BE2C (cell line): ENCODE measurements at places on chromosomes 16 and 17.

DNA sequence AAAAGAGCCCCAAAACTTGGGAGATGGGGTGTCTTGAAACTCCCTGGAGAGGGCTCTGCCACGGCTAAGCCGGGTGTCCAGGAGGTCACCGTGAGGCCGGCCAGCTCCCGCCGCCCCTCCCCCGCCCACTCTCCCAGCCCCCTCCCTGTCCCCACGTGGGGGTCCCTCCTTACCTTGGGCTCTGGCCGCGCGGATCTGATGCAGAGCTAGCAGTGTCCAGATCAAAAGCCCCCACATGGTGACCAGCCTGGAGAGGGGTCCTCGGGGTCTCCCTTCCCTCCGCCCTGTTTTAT, 447 bp downstream of the SDK2 start:
- DNase-seq, result no peak

GRCh38 chr17:68228817-68229570, 18.8 kb upstream of the AMZ2 start:
- DNase-seq, result no peak

- DNase-seq, result no peak
Measured at GRCh38 chr17:27453471-27453870, 2.8 kb upstream of the KSR1 start.

DNA sequence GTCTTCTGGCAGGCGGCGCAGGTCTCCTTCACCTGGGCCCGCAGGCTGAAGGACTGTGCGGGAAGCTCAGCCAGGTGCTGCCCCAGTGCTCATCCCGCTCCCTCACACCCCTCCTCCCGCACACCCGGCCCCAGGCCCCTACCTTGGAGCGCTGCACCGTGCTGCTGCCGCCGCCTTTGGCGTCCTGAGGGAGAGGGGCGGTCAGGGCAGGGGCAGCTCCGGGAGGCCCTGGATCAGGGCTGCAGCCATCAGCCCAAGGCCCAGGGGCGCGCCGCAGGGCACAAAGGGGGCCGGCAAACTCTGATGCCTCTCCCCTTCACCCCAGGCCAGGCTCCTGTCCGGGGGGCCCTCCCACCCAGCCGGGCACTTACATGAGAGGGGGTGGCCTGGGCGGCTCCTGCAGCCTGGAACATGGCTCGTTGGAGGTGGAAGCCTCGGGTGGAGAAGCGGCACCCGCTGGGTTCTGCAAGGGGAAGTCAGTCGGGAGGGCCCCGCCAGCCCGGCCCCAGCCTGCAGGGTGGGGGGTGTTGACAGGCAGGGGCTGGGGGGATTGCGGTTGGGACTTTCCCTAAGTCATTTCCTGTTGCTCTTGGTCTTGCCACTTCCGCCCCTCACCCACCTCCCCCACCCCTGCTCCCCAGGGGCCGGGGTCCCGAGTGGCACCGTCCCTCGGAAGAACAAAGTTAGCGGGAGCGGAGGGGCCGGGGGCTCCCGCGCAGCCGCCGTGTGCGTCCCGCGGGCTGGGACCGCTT, 863 bp downstream of the LIMD2 start:
- peak; percentile 55 for DNase-seq

GRCh38 chr16:89612415-89613166, 851 bp upstream of the DPEP1 start:
- no peak for DNase-seq

DNA sequence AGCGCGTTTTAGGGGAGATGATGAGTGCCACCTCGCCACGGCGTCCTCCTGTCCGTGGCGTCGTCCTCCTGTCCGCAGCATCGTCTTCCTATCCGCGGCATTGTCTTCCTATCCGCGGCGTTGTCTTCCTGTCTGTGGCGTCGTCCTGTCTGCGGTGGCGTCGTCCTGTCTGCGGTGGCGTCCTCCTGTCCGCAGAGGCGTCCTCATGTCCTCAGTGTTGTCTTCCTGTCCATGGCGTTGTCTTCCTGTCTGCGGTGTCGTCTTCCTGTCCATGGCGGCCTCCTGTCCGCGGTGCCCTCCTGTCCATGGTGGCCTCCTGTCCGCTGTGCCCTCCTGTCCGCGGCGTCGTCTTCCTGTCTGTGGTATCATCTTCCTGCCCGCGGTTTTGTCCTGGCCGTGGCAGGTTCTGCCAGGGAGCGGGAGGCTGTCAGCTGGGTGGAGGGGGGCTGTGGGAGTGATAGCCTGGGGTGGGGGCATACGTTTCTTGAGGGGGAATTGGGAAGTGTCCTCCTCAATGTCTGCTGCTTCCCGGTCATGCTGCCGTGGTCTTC, 30.9 kb downstream of the TBCD start:
- DNase-seq, result no peak

DNA sequence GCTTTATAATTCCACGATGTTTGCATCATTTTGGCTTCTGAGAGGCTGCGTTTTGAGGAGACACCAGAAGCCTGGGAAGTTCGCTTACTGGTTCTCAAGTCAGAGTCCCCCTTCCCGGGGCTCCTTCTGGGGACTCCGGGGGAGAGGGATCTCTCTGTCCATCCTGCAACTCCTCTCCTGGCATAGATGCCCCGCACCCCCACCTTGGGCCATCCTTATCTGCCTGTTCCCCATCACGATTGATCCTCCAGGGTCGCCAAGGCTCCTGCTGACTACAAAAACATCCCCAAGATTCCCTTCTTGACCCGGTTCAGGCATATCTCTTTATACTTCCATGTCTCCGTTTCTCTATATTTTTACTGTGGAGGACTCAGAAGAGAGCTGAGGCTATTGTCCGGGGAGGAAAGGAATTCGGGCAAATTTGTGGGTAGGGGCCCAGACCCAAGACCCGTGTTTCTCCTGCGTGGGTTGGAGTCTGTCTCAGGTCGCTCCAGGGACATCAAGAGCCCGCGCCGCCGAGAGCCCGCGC, 18.4 kb upstream of the HOXB13 start:
- DNase-seq, result no peak

DNA sequence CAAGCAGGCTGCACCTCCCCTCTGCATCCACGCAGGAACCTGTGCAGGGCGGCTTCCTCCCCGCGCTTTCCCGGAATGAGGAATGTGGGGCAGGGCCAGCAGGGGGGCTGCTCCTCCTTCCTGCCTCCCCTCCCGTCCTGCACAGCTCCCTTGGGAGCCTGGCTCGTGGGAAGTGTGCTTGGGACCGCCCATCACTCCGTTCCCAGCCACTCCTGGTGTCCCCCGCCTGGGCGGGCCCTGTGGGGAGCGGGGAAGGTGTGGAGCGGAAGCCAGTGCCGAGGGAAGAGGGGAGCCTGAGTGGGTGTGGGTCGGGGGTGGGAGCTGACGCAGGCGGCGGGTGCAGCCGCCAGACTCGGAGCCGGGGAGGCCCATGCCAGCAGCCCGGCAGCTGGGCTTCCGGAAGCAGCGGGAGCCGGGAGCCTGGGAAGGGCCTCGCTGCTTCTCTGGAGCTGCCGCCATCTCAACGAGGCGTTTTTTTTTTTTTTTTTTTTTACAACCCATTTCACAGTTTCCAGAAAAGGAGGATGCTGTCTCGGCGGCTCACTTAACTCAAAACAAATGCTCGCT, 24.1 kb downstream of the BAHCC1 start:
- DNase-seq, result peak; percentile 95

- DNase-seq, result no peak
Measured at GRCh38 chr16:59634951-59635350, 900.8 kb upstream of the GOT2 start.

DNA sequence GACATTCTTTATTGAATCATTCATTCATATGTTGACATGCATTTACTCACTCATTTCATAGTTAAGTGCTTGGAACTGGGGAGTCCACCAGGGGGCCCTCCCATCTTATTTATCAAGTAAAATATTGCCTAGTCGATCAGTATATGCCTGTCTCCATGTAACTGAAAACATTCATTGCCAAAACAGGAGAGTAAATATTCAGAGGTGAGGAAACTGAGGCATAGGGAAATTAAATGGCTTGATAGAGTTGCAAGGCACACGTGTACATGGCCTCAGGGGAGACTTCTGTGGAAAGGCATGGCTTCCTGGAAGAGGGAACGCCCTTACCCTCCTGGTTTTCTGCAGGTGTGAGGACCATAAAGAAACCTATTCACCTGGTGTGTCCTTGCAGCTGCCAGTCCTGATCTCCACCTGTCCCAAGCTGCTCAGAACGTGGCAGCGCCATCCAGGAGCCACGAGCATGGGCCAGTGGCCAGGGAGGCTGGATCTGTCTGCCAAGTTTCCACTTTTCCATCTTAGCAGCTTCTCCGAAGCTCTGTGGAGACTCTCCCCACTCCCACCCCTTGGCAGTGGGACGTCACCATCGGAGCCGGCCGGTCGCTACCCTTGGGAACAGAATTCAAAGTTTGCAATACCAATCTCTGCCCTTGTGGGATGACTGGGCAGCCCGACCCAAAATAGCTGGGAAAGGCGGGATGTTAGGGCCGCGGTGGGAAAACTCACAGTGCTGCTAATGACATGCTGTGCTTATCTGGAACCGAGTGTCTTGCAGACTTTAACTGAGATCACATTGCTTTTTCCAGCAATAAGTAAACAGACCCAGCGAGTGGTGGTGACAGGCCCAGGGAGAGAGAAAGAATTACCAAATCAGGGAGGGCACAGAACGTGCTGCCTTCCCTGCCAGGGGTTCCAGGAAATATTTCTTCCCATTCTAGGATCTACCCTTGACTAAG, 4.1 kb upstream of the C1QTNF1 start:
- peak; percentile 76 for DNase-seq

DNA sequence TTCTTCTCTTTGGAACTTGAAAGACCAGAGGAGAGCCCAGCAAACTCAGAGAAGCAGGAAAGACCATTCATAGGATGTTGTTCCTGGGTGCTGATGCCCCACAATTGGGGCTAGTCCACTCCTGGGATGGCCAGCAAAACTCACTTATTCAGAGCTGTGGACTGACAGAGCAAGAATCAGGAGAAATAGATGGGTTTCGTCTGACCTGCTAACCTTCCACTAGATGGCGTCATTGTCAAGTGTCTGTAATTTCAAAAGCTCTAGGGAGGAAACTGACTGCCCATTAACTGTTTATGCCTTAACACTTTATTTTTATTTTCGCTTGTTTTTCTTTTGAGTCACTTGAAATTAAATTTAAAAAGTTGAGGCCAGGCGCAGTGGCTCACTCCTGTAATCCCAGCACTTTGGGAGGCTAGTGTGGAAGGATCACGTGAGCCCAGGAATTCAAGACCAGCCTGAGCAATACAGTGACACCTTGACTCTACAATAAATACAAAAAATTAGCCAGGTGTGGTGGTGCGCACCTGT, 28.7 kb upstream of the MILR1 start:
- peak; percentile 32 for DNase-seq

DNA sequence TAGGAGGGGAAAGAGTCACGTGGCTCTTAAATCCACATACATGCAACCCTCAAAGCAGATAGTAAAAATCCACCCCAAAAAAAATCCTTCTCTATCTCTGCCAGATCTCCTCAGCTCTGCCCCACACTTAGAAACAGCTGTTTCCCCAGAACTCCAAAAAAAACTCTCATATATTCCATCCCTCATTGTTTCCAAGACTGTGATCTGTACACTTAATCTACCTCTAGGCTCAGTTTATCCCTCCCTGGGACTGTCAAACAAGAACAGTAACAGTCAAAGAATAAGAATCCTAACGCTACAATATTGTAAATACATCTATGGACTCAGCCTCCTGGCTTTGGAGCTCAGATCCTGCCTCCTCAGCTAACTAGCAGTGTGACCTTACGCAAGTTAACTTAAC, 11.6 kb downstream of the CUEDC1 start:
- DNase-seq, result no peak

DNA sequence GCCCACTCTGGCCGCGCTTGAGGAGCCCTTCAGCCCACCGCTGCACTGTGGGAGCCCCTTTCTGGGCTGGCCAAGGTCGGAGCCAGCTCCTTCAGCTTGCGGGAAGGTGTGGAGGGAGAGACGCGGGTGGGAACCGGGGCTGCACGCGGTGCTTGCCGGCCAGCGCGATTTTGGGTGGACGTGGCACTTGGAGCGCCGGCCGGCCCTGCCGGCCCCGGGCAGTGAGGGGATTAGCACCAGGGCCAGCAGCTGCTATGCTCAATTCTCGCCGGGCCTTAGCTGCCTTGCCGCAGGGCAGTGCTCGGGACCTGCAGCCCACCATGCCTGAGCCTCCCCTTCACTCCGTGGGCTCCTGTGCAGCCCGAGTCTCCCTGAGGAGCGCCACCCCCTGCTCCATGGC, 9.9 kb upstream of the ATP1B2 start:
- DNase-seq, result no peak

- DNase-seq, result peak; percentile 68
Measured at GRCh38 chr16:89924297-89924924, 1.3 kb downstream of the TUBB3 start.

DNA sequence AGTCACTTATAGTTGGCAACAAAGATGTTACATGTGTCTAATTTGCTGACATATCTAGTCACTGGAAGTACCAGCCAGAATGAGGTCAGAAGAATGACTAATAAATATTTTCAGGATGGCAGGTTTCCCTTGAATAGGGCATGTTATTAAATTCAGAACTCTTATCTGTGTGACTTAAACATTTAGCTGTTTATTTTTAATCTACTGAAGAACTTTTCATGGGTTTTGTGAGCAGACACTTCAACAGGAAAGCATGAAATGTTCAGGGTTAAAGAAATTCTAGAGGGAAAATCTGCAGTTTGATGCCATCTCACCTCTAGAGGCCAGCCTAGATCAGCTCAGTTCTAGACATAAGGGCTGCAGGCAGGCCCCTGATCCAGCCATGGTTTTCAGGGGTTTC, 13.2 kb downstream of the JPT2 start:
- DNase-seq, result no peak

DNA sequence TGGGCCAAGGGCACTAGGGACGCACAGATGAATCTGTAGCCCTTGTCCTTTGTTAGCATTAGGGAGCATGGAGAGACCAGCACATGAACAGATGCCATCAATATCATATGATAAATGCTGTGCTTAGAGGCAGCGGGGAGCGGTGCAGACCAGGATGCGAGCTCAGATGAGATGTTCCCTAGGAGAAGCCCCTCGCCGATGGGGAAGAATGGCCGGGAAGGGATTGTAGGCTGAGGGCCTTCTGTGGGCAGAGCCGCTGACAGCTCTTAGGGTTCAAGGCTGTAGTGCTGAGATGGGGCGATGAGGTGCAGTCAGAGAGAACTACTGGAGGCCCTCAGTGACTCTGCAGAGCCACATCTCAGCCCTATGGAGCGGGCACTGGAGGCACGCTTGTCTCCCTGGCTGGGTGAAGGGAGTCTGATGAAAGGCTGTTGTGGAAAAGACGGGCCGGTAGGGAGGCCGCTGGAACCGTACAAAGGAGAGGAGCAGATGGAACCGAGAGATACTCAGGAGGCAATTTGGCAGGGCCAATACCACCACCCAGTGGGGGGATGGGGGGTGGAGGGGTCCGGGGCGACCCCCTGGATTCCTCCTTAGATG, 66.3 kb upstream of the ENDOV start:
- DNase-seq, result no peak

- DNase-seq, result no peak
Measured at GRCh38 chr16:29920288-29921033, 5.6 kb downstream of the KCTD13 start.

- no peak for DNase-seq
Measured at GRCh38 chr16:28846933-28847273, 755 bp upstream of the TUFM start.

DNA sequence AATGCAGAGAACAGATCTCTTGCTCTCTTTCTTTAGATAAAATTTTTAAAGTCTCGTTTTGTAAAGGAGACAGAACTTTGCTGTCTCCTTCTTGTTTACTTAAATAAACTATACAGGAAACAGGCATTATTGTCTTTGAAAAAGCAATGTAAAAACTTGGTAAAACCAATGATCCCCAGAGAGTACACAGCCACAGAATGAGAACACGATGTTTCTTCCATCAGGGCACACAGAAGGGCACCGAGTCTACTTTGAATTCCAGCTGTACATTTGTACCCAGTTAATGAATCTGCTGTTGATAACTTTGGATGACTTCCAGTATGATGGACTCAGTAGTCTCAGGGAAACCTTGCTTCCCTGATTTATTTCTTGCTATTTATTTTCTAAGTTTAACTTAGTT, 8.1 kb upstream of the TMEM100 start:
- DNase-seq, result no peak
